ENCODE measurements at places on chromosomes 5 and 9.

- no peak for DNase-seq
These were observed 352.7 kb upstream of the CD180 start for GRCh38 chr5:67549296-67549618.

DNA sequence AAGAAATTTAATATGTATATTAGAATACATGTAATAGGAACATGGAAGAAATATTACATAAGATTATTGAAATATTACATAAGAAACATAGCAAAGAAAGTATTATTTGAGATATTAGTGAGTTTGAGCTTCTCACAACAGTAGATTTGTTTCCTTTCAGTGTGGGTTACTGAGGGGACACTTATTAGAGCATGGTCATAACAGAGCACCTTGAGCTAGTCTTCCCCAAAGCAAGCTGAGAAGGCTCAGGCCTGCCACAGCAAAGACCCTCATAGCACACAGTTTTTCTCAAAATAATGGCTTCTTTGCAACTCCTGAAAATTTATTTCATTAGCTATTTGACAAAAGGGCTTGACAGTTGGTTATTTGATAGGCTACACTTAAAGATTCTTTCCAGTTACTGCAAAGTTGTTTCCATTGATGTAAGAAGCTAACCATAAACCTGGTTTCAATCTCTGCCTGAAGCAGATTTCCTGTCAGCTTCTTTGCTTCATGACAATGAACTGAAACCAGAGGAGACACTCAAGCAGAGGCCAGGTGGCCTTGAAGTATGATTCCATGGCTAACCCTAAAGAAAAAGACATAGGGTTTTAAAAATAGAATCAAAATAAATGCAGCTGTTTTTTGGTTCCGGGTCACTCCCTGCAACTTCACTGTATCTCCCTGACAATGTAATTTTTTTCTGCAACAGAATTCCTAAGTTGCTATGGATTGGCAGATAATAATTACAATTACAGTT lies 68.6 kb downstream of the ERMP1 start:
- no peak for DNase-seq

DNA sequence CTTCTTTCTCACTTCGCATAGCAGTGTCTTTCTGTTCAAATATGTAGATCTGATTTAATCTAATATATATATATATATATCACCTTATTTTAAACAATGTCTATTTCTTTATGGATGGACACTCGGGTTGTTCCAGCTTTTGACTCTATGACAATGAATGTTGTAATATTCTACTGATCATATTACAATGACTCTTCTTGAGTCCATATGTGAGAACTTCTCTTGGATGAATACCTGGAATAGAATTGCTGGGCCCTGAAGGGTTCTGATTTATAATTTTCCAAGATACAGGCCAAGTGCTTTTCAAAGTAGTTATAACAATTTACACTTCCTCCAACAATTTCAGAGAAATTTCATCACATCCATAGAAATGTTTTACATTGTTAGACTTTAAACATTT lies 28.8 kb downstream of the NTRK2 start:
- no peak for DNase-seq

DNA sequence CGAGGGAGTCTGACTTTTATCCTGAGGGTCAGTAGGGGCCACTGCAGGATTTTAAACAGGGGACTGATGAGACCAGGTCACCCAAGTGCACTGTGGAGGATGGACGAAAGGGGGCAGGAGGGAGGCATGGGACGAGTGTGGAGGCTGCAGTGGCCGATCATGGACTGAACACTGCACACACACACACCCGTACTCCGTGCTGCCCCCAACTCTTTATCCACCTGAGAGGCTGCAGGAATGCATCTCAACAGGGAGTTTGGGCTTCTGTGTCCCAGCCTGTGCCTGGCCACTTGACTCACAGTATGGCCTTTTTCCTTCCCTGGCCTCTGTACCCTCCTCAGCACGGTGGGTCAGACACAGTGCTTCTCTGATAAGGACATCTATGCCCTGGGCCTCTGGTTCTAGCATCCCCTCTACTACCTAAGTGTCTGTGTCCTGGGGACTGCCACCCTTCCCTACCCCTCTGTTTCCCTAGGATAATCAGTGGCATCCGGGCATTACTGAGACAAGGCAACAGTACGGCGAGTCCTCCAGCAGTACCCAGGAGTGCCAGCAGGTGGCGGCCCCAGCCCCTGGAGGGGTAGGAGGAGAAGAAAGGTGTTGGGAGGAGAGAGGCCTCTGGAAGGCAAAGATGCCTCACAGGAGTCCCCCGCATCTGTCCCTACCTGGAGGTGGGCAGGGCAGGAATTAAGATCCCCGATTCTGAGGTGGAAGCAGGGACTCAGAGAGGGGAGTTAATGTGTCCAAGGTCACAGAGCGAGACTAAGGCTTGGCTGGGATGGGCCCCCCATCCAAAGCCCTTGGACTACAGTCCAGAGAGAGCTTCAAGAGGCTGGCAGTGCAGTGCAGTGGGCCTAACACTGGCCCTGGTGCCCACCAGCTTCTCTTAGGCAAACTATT lies 5.1 kb upstream of the CDX1 start:
- DNase-seq, result peak; percentile 69

DNA sequence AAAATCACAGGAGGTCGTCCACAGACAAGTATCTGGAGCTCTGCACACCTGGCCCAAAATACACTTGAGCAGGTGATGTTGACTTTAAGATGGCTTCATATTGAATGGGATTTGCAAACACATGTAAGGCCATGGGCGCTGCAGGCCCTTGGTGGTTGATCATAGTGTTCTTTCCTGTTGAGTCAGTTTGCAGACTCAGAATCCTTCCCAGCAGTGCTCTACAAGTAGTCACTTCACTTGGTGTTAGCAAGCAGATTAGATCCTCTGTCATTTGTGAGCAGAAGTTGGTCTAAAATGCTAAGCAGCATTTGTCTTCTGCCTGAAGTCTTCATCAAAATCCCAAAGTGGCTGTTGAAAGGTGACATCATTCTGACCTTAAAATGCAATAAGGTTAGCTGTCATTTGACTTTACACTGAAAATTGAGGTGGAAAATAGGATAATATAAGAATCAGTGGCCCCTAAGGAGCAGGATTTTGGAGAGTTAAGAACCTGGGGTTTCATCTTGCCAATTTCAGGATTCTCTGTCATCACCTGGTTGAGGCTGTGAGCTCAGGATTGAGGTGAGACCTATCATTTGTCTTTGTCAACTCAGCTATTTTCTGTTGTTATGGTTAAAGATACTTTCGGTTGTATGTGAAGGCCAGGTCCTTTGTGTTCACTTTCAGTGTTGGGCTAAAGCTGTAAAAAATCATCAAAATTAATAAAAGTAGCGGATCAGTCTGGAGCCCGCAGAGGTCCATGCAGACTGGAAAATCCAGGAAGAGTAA lies 114.5 kb downstream of the LRRC70 start:
- no peak for DNase-seq

DNA sequence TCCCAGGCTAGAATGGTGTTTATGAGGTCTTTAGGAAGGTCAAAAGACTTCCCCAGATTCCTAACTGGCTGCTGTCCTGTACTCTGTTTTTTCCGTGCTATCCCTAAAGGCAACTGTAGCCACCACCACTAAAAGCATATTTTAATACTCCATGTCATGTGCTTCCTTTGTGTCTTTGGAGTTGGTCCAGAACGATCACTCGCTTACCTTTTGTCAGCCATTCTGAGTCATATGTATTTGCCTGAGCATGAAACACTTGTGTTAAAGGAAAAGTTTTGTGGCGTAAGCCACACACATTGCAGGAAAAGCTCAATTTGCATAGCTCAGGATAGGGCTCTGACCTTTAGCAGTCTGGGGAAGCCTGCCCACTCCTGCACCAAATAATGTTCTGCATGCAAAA lies 299.6 kb downstream of the NTRK2 start:
- no peak for DNase-seq

DNA sequence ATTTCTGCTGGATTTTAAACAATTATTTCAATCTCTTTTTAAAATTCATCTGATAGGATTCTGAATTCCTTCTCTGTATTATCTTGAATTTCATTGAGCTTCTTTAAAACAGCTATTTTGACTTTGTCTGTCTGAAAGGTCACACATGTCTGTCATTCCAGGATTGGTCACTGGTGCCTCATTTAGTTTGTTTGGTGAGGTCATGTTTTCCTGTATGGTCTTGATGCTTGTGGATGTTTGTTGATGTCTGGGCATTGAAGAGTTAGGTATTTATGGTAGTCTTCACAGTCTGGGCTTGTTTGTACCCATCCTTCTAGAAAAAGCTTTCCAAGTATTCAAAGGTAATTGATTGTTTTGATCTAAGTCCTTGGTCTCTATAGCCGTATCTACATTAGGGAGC lies 39.1 kb downstream of the DENND4C start:
- DNase-seq, result no peak

DNA sequence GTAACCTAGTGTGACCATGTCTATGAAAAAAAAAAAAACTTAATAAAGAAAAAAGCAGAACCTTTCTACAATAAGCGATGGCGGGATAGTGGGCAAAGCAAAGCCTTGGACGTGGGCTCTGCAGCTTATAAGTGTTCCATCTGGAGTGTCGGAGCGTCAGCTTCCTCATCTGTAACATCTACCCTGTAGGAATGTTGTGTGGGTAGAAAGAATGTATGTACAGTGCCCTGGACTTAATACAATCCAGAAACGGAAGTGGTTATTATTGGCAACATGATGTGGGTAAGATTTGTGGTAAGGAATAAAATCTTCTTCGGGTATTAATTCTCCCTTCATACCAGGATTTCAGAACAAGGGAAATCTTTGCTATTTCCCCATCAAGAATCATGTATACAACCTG lies 66.5 kb downstream of the SEMA5A start:
- DNase-seq, result no peak

DNA sequence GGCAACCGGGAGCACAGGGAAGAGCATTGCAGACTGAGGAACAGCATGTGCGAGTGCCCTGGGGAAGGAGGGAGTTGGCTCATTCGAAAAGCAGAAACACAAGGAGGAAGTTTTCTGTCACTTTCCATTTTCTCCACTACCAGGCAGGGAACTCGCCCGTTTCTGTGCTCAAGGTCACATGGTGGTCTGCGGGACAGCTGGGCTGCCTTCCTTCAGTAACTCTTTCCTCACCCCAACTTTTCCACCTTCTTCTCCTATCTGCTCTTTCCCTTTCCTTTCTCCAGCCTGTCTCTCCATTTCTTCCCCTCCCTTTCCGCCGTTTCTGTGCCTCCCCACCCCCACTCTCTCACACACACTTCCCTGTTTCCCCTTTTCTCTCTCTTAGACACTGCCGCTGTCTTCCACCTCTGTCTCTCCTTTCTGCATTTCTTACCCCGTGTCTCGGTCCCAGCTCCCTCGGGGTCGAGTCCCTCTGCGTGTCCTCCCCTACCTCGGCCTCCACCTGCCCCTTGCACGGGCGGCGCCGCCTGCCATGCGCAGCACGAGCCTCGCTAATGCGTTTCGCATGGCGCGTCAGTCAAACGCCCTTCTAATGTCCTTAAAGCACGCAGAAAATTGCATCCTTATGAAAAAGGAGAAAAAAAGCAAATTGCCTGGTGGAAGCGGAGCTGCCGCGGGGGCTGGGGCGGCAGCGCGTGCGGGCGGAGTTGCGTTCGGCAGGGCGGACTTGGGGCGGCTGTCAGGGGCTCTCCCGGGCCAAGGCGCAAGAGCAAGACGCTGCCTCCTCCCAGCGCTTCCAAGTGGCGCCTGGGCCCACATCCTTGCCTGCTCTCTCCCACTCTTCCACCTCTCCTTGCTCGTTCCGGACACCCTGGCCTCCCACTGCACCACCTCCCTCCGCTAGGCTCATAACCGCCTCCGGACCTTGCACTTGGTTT lies 9.5 kb downstream of the BARX1 start:
- no peak for DNase-seq

DNA sequence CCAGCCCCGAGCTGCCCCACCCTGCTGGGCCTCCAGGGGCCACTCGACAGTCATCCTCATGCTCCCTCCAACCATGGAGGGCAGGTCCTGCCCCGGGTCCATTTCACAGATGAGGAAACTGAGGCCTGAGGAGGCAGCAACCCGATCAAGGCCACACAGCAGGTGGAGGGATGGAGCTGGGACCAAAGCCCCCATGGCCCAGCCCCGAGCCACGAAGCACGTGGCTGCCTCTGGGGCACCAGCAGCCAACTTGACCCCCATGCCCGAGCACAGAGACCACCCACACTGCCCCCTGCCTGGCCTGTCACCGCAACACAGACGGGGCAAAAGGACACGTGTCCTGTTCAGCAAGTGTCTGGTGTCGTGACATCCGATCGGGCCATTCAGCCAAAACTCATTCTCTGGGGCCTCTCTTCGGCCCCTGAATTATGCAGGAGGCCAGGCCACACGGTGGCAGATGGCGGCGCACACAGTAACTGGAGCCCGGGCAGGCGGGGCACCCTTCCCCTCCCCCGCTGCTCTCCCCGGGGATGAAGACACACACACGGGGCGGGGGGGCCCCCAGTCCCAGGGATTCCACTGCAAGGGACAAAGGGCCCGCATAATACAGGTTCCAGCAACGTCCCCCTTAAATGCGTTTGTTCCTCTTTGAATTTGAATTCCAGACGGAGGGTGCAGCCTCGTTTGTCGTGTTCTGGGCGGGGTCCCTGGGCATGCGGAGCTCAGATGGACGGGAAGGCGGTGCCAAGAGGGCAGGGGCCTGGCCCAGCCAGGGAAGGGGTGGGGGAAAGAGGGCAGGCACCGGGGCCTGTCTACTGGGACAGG lies 29.4 kb upstream of the TMEM250 start:
- DNase-seq, result no peak

DNA sequence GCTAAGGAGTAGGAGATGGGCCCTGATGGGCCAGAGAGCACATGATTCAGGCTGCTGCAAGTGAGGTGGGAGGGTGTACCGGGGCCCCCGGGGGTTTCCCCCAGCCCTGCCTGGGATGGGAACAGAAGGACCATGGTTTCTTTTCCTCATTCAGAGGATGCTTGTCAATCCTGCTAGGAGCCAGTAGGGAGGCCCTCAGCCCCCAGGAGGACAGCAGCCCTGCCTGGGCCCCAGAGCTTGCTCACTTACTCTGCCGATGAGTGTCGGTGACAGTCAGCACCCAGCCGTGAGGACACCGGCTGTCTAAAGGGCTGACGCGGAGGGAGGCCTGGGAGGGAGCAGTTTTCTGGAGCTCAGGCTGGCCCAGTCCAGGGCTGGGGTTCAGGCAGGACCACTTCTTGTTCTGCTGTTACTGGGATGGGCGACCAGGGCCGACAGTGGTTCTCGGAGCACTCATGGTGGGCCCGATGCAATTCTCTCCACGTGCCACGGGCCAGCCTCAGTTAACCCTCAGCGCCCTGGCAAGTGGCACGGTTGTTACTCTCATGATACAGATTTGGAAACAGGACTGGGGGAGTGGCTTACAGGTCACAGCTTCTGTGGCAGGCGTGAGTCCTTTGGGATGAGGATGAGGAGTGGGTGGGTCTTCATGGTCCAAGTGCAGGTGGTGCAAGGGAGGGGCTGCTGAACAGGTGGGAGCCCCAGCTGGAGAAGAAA lies 1.8 kb downstream of the ARRDC1 start:
- no peak for DNase-seq

- DNase-seq, result no peak
These were observed 199.3 kb upstream of the PDE4D start for GRCh38 chr5:60092671-60093422.
